ENCODE measurements at places on chromosomes 6 and 20.

DNA sequence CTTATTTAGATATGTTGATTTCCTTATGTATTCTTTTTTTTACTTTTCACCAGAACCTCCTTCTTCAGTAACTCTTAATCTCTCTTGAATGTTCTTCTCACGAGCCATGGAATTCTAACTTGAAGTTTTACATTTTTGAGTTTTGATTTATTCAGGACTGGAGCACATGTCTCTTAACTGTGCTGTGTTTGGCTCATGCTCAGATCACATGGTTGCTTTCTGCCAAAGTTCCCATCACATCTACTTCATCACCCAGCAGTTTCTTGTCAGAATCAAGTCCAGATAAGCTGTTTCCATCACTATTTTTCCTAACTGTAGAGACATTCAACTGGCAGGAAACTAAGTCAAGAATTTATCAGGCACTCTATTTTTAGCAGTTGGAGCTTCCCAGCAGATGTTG, 31.7 kb downstream of the SLC35A1 start:
- no peak for DNase-seq

DNA sequence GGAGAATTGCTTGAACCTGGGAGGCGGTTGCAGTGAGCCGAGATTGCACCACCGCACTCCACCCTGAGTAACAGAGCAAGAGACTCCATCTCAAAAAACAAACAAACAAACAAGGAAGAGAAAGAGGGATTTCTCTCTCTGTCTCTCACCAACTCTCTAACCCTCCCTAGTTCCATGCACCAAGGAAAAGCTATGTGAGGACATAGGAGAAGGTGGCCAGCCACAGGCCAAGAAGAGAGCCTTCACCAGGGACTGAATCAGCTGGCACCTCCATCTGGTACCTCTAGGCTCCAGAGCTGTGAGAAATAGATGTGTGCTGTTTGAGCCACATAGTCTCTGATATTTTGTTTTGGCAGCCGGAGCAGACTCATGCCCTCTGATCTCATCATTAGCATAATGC, 9.0 kb upstream of the FAM110A start:
- no peak for DNase-seq

DNA sequence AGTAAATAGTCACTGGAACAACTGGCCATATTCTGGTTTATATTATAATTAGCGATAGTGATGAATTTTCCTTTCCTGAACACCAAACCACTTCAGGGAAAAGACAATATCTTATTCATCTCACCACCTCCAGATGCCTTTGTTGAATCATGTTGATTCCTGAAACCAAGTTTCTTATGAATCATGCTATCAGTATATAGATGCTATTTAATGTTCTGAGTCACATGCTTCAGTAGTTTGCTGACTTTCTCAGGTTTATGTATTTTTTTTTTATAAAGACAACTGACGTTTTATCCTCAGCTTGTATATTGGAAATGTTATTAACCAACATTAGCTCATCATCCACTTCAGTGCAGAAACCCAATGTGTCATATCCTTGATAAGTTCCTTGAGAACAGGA, 710.2 kb upstream of the POU3F2 start:
- no peak for DNase-seq

GRCh38 chr20:59170406-59171349, 7.1 kb downstream of the ZNF831 start:
- DNase-seq = no peak

GRCh38 chr20:19212821-19213502, 520 bp downstream of the SLC24A3 start:
- DNase-seq = no peak

- no peak for DNase-seq
Measured at GRCh38 chr20:4064144-4064909, 49.0 kb upstream of the RNF24 start.

- DNase-seq = no peak
Measured at GRCh38 chr6:1622851-1623768, 13.4 kb downstream of the FOXC1 start.

GRCh38 chr6:167866642-167867041, 39.9 kb downstream of the AFDN start:
- no peak for DNase-seq

DNA sequence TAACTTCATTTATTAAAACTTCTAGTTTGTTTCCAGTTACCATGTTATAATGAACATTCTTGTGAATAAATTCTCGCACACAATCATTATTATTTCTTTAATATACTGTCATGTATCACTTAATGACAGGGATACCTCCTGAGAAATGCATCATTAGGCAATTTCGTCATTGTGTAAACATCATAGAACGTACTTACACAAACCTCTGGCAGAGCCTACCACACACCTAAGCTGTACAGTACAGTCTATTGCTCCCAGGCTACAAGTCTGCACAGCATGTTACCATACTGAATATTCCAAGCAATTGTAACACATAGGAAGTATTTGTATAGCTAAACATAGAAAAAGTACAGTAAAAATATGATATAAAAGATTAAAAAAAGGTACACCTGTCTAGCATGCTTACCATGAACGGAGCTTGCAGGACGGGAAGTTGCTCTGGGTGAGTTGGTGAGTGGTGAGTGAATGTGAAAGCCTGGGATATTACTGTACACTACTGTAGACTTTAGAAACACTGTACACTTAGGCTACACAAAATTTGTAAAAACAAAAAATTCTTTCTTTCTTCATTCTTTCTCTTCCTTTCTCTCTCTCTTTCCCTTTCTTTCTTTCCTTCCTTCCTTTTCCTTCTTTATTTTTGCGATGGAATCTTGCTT, 268.2 kb upstream of the SOX4 start:
- DNase-seq = no peak

DNA sequence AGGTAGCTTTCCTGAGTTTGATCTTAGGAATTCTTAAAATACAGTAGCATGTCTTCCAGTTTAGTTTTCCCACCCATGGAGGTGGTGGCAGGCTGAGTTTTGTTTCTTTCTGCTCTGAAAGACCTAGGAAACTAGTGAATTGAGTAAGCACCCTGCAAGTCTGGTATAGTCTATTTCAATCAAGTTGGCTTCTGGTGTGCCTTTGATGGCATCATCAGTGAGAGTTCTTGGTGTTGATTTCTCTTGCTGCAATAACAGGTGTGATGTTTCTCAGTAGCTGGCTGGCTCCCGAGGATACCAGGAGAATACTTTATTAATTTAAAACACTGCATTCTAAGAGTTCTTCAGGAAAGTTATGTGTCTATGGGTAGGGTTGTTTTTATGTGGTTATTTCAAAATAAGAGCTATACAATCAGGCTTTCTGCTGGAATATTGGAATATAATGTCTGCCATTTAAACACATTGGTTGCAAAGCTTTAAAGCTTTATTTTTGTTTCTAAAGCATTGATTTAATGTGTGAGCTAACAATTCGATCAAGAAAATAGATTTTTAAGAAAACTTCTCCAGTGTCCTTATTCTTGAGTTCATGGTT, 19.0 kb downstream of the VAPB start:
- no peak for DNase-seq

DNA sequence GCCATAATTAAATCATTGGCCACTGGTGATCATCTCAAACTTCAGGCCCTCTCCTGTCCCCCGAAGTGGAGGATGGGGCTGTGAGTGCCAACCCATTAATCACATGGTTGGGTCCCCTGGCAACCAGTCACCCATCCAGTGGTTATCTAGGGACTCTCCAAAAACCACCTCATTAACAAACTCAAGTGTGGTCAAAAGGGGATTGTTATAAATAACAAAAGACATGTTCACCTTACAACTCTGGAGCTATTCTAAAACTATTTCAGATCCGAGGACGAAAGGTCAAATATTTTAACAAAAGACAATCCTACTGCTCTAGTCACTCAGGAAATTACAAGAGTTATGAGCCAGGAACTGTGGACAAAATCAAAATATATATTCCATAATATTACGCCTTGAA, 95.5 kb upstream of the PRND start:
- no peak for DNase-seq

DNA sequence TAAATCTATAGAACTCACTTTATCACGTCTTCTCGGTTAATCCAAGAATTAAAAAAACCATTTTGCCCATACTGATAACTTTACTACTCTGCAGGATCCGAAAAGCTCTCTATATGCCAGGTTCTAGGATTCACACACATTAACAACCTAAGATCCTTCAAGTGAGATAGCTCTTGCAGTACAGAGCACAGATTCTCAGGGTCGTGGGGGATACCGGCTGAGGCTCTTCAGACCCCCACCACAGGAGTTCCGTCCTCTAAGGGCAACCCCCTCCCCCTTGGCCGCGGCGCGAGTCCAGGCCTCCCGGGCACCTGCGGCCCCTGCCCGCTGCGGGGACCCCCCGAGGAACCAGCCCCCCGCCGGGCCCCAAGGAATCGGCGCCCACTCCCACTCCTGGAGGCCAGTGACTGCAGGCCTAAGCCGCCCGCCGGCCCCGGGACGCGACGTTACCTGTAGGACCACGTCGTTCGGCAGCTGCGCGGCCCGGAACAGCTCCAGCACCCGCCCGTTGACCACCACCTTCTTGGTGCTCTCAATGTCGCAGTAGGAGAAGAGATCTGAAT, 892 bp downstream of the REPS1 start:
- no peak for DNase-seq

DNA sequence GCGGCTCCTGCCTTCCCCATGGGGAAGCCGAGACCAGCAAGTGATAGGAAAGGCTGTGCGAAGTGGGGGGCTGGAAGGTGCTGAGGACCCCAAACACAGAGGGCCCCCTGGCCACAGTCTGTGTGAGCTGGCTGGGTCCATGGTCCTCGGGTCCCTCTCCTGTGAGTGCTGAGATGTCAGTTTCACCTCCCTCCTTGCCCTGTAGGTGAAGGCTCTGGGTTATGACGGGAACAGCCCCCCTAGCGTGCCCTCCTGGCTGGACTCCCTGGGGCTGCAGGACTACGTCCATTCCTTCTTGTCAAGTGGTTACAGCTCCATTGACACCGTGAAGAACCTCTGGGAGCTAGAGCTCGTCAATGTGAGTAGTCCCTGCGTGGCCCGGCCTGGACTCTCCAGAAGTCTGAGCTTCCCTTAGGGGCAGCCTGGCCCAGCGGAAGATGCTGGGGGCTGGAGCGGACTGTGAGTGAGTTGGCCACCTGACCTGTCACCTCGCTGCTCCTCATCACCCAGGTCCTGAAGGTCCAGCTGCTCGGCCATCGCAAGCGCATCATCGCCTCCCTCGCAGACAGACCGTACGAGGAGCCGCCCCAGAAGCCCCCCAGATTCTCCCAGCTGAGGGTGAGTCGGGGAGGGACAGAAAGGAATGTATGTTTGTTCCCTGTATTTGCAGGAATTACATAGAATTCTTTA, 61.7 kb downstream of the TCP11 start:
- no peak for DNase-seq

GRCh38 chr6:9121549-9121948, 686.2 kb upstream of the SLC35B3 start:
- DNase-seq = no peak

- no peak for DNase-seq
Measured at GRCh38 chr6:143375022-143375585, 75.4 kb downstream of the ADAT2 start.

DNA sequence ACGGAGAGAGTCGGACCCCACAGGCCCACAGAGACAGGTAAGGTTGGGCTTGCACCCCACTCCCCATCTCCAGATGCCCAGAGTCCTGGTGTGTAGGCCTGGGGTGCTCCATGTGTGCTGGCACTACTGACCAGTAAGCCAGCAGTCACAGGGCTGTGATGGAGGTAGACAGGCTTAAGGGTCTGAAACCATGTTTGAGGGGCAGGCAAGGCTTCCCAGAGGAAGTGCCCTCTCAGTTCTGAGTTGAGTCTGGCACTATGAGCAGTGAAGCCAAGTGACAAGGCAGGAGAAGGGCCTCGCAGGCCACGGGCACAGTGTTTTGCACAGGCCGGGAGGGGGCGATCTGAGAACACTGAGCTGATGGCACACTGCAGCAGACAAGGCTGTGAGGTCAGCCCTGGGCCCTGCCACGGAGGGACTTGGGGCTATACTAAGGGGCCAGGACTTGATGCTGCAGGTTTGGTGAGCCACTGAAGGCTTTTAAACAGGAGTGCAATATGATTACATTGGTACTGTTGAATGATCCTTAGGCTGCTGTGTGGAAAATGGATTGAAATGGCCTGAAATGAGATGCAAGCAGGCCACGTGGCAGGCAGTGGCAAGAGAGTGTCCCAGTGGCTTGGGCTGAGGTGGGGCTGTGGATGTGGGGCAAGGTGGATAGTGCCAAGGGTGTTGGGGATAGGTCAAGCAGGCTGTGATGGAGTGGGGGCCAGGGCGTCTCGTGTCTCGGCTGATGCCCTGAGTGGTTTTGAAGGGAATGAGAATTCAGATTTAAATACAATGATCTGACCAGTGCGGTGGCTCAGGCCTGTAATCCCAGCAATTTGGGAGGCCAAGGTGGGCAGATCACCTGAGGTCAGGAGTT, 20.3 kb downstream of the TTBK1 start:
- peak; percentile 53 for DNase-seq
